ENCODE measurements at places on chromosomes 4 and X.

DNA sequence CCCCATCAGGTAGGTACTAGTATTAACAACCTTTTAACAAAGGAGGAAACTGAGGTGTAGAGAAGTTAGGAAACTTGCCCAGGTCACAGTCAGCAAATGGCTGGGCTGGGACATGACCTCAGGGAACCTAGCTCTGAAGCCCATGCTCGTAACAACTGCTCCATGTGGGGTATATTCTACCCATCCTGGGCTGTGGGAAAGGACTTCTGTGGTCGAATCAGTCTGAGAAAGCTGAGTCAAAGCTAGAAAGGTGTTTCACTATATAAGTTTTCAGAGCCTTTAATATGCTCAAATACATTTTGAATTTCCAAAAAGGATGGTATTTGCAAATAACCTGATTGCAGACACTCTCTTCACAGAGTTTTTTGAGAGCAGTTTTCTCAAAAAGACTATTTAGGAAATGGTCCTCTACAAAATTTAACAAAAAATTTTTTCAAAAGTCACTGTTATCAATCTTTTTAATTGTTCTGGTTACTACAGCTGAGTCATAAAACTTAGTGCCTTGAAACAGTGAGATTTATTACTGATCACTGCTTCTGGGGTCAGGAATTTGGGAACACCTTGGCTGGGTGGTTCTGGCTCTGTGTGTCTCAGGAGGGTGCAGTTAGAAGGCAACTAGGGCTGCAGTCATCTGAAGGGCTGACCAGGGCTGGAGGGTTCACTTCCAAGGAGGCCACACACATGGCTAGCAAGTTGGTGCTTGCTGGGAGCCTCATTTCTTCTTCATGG, 53.6 kb downstream of the NSG1 start:
- no peak for DNase-seq

DNA sequence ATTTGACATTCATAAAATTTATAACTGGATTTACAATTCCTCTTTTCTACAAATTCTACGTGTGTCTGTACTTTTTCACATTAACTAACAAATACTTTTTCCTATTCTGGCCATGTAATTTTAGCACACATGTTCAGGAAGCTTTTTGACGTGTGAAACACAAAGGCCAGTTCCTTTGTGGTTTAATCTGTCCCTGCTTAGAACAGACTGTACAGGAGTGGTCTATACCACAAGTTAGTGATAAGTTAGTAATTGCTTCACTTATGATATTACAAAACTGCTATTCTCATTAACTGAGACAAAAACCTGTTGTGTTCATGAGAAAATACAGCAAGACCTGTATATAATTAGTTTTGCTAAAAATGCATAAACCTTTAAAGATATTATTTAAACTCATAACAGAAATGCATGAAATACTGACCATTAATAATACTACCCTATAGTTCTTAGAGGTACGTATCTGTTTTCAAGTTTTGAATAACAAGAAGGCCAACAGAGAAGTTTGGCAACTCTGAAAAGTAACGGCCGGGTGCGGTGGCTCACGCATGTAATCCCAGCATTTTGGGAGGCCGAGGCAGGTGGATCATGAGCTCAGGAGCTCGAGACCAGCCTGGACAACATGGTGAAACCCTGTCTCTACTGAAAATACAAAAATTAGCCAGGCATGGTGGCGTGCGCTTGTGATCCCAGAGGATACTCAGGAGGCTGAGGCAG, 13.7 kb upstream of the AREG start:
- DNase-seq: no peak

- DNase-seq: no peak
Observed at GRCh38 chr4:102388611-102389010, 43.3 kb upstream of the SLC39A8 start.

GRCh38 chrX:144918936-144919335, 328.4 kb upstream of the SPANXN1 start:
- DNase-seq: no peak

GRCh38 chrX:14290335-14290734, 239.0 kb upstream of the GLRA2 start:
- DNase-seq: no peak

DNA sequence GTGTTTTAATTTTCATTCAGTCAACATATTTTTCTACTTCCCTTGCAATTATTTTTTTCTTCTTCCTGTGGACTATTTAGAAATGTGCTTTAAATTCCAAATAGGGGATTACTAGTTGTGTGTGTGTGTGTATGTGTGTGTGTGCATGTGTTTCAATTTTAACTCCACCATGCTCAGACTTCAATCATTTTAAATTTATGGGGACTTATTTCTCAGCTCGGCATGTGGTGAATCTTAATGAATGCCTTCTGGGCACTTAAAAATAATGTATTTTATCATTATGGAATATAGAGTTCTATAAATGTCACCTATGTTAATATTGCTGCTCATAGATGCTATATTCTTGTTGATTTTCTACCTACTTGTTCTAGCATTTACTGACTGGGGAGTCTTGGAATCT, 465.6 kb upstream of the PRKX start:
- no peak for DNase-seq

DNA sequence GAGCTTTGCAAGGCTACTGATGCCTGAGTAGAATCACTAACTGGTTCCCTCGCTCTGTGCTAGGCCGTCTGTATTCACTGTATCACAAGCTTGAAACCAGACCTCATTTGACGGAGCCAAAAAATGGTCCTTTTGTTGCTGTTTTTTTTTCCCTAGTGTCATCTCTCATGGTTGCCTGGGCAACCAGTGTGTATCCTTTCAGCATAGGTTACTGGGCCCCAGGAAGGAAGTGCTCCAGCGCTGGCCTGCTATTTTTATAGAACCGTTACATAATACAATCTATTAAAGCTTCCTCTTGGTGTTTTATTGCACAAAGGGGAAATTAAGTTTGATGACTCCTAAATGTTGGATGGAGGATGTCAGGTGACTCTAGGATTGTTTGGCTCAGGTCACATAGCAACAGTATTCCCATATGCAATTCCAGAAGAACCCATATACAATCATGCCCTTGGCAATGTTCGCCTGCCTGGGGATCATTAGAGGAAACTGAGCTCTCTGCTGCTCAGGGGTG, 220.4 kb downstream of the SPRY1 start:
- no peak for DNase-seq

- no peak for DNase-seq
Observed at GRCh38 chr4:41897698-41898097, 37.5 kb upstream of the TMEM33 start.

DNA sequence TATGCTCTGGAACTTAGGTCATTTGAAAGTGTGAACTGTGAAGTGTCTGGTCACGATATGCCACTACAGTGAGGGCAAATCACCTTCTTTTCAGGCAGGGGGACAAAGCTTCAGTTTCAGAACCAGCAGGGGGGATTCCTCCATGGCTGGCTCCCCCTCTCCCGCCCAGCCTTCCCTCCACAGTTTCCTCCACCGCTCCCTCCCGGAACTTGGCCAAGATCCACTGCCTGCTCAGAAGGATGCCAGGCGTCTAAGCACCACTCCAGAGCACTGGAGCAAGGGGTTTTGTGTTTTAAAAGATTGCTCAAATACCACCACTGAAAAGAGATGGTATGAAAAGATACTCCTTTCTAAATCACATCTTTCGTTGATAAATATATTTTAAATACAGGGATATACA, 126.9 kb downstream of the ELOVL6 start:
- no peak for DNase-seq

GRCh38 chr4:122329876-122330565, 48.8 kb upstream of the ADAD1 start:
- no peak for DNase-seq

DNA sequence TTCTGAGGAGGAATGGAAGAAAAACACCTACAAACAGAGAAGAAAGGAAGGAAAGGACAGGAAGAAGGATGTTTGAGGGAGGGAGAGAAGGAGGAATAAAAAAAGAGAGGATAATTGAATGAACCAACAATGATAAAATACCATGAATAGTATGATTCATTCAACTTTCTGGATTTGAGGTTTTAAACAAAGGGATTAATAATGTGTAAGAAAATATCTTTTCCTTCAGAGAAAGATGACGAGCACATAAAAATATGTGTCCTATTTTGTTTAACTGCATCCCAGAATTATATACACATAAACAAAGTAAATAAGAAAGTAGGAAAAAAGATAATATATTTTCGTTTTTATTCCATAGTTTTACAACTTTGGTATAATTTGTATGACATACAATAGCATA, 1380.4 kb downstream of the STIM2 start:
- no peak for DNase-seq

GRCh38 chrX:149476513-149476912, 28.6 kb downstream of the IDS start:
- no peak for DNase-seq

- DNase-seq: peak; percentile 28
Observed at GRCh38 chr4:174120446-174121295, 162.8 kb downstream of the FBXO8 start.

GRCh38 chrX:17627026-17627425, 110.3 kb upstream of the SCML1 start:
- DNase-seq: no peak

- DNase-seq: no peak
Observed at GRCh38 chr4:151643564-151643963, 117.2 kb downstream of the GATB start.

DNA sequence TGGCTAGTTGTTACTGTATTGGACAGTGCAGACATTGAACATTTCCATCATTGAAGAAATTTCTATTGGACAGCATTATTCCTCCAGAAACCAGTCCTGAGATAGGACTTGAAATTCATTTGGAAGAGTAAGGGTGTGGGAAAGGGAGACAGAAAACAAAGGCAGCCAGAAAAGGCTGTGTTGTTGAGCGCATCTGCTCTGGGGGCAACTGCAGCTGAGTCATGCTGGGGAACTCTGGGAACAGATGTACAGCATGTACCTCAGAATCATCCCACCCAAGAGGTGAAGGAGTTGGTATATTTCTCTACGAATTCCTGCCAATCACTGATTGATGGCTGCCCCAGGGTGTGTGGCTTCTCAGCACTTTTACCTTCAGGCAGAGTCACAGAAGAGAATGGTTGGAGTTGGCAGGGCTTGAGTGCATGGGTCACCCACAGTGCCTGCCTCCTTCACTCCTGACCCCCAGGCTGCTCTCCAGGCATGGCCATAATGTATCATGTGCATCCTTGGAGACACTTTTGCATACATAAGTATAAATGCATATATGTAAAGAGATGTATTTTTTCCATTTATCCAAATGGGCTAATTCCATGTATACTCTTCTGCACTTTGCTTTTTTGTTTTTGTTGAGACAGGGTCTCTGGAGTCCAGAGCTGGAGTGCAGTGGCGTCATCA, 39.4 kb downstream of the GEMIN8 start:
- DNase-seq: no peak

DNA sequence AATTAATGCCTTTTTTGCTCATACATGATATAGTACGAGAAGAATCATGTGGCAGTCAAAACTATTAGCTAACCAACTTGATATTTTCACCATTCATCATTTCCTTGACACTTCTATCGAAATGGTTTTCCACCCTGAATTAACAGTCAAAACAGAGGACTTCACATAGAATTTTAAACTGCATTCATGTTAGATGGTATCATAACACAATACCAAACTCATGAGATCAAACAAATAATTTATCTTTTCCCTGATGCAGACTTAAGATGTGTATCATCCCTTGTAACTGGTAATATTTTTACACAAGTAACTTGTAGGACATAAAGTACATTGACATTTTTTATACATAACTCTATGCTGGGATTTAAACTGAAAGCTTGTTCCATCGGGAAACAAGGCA, 18.2 kb upstream of the ANTXR2 start:
- DNase-seq: no peak

DNA sequence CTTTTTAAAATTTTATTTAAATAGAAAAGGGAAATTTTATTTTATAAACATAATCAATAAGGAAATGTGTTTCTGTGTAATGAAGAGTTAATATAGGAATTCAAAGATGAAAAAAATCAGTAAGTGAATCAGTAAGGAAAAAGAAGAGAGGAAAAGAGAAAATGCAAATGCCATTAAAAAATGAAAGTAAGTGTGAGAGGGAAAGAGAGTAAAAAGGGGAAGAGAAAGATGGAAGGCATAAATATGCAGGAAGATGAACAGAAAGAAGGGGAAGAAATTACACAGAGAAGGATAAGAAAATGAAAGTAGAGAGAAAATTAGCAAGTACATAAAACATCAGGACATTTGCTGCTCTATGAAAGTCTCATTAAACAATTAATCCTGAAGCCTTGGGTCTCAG, 349.9 kb downstream of the FSTL5 start:
- no peak for DNase-seq

- DNase-seq: no peak
Observed at GRCh38 chr4:8387615-8388527, 52.7 kb downstream of the ACOX3 start.

DNA sequence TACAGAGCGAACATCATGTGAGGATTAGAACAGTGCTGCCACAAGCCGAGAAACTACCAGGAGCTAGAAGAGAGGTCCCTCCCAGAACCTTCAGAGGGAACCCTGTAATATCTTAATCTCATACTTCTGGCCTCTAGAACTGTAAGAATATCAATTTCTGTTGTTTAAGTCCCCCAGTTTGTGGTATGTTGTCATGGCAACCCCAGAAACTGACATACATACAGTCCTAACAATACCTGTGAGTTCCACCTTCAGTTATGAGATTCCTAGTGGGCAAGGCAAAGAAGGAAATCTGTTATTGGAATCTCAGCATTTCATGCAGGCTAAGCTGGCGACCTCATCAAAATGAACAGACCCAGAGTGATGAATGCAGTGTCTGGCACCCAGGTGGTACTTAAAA, 42.5 kb downstream of the ZBTB49 start:
- no peak for DNase-seq

DNA sequence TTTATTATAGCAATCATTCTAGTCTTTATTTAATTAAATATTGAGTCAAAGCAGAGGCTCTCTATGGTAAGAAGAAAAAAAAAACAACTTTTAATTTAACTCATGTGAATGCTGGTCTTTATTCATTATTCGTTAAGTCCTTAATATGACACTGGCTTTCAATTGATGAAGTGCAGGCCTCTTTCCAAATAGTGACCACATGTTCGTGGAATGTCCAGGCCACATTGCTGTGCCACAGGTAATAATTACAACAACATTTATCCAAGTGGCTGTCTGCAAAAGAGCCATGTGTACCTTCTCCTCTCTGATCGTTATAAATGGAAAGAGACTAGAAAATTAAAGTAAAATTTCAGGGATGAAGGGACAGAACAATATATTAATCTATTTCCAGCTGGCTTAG, 220.1 kb upstream of the PABPC4L start:
- no peak for DNase-seq

- no peak for DNase-seq
Observed at GRCh38 chrX:29071525-29072320, 484.5 kb downstream of the IL1RAPL1 start.

GRCh38 chr4:158159718-158160094, 13.1 kb downstream of the GASK1B start:
- no peak for DNase-seq

Data from NCI-H1694 (cell line).